Left colon (tissue), 2 donors: ENCODE measurements at places on chromosomes 2 and 18. TPM values are rescaled to one million over a fixed set of nuclear protein-coding genes. Genes with fewer than 3 reads are reported as not detected.

- DNase-seq: no peak
Measured at GRCh38 chr2:147499785-147500184, 345.0 kb upstream of the ACVR2A start.

DNA sequence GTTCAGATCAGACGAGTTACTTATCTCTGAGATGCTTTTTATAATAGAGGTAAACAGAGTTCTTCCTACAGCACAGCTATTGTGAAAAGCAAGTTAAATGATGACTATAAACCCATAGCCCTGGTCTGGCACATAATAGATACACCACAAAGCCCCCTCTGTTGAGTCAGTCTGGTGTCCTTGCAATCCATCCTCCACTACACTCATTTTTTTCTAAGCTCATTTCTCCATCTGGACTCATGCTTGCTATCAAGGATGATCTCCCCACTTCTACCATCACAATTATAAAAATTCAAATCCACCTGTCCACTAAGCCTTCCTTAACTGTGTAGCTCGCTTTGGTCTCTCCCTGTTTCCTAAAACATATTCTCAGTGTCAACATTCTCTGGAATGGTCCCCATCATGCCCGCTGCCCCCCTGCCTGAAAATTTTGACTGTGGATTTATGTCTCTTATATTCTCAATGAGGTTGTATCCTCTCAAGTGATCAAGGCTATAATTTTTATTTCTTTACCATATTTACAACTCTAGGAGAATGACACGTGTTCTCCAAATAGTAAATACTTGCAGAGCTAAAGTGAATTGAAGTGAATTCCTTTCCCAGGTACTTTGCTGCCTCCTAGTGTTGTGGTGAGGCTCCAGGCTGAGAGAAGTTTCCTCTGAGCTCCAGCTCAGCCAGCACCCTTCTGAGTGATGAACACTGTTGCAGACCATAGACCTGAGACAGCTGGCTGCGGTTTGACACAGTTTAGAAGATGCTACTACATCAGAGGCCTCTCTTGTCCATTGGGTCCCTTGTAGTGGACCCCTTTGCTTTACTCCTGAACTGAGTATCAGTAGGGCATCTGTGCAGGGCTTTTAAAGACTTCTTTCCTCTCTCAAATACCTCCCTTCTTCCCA, 108.7 kb downstream of the DPP10 start:
- DNase-seq: peak; percentile 70

- no peak for DNase-seq
Measured at GRCh38 chr2:223203971-223204929, 152.3 kb downstream of the KCNE4 start.

GRCh38 chr18:62420513-62421209, 95.6 kb downstream of the TNFRSF11A start:
- peak; percentile 51 for DNase-seq

DNA sequence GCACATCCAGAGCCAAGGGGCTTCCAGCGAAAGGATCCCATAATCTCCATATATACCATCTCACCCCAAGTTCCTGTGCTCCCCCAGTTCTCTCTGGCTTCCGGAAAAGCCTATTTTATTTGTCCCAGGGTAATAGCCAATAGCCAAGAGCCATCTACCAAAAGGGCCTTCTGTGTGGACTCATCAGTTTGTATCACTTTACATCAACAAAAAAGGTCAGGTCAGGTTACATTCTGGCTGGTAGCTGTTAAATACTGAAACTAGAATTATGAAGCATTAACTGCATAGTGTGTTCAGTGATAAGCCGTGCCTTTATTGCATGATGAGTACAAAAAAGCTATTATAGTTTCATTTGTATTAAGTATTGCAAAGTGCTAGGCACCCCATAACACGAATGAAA, 223.7 kb downstream of the IRS1 start:
- no peak for DNase-seq

DNA sequence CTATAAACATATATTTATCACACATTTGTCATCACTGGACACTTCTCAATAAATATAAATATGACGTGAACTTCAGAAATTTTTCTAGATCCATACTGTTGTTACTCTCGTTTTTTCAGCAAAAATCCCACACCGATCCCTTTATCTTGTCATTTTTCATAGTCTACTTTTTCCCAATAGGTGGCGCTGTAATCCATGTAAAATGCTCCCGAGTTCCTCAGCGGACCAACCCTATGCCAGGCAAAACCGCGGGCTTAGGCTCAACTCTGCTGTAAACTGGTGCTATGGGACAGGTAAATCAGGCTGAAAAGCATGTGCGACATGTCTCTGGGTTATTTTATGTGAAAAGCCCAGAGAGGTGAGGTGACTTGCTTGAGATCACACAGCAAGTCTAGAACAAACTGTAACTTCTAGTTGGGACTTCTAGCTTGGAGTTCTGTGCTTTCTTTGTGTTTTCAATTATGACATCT, 104.0 kb downstream of the COBLL1 start:
- peak; percentile 62 for DNase-seq

- DNase-seq: no peak
Measured at GRCh38 chr2:201343559-201343958, 13.6 kb downstream of the FLACC1 start.

DNA sequence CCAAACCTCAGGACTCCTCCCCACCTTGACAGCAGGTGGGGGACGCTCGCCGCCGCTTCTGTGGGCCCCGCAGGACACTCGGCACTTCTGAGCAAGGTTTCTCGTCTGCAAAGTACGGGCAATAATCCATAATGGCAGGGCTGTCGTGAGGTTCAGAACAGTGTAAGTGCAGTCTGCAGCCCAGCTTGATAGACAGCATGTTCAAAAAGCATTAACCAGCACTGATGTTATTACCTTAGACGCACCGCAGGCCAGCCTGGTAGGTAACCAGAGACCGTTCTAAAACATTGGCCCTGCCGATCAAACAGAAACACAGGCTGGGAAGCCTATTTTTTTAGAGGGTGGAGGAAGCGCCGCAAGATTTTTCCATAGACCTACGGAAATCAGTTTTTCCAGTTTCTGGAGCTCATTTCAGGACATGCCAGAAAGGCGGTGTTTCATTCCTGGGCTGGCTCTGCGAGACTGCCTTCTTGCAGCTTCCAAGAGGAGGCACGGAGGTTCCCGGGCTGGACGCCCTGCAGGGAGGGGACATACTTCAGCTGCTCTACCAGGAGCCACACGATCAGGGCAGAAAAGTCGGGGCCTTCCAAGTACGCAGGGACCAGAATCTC, 148.7 kb downstream of the TPO start:
- DNase-seq: no peak

- no peak for DNase-seq
Measured at GRCh38 chr2:225765820-225766219, 366.3 kb downstream of the NYAP2 start.

DNA sequence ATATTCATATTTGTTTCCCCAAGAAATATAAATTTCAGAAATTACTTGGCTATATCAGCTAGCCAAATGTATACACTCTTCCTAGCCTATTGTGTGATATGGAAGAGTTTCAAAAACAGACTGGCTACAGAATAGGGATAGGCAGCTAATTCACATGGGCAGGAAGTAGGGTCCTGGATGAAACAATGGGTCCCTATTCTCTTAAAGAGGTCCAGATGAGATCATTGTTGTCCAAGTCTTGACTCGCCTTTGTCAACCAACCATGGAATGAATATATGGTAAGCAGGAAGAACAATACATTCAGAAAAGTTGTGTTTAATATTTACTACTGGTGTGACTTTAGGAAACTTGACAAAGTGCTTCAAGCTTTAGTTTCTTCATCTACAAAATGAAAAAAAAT, 319.9 kb downstream of the NBAS start:
- no peak for DNase-seq

DNA sequence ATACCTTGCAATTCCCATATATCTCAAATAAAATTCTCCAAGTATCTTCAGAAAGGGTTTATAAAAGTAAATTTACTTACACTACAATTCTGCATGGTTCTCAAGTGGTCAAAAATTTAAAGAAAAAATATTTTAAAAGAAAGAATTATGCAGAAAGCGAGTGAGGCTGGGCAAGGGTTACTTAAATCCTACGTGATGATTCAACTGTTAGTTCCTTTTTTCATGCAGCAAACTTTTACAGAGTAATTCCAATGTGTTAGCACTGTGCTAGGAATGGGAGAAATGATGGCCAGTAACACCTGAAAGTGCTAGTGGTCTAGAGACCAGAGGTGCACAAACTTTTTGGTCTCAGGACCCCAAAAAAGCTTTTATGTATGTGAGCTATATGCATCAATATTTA, 133.4 kb downstream of the ATAD2B start:
- no peak for DNase-seq

DNA sequence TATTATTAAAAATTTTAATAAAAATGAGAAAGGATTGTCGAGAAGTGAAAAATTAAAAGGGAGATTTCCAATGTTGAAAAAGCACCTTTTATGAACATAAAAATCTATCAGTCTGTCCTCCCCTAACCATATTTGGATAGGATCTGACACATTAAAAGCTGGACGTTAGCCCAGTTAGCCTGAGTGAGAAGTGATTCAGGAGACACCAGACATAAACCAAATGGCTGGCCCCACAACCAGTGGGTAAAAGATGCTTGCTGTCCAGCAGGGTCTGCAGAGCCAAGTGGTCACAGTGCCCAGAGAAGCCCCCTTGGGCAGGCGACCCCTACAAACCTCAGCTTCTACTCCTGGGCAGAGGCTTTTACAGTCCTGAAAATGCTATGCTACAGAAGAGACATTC, 253.8 kb upstream of the LYPD1 start:
- DNase-seq: no peak

The REG1A gene
- 7.9 TPM for total RNA-seq

The MTHFD2 gene
- total RNA-seq: 53.4 TPM

The AMER3 gene
- total RNA-seq: 0.42 TPM

The UGT1A3 gene
- 3.0 TPM for total RNA-seq

The SYT4 gene
- total RNA-seq: 0.75 TPM

The CHRNG gene
- not detected for total RNA-seq

The ABCB11 gene
- 4.1 TPM for total RNA-seq

The ARHGAP25 gene
- 3.7 TPM for total RNA-seq

The L3MBTL4 gene
- total RNA-seq: 4.9 TPM

The NCL gene
- 335 TPM for total RNA-seq

The TFCP2L1 gene
- total RNA-seq: 106 TPM

The CNRIP1 gene
- 8.0 TPM for total RNA-seq
